ENCODE measurements at places on chromosomes 4 and X. TPM values are rescaled to one million over a fixed set of nuclear protein-coding genes. Genes with fewer than 3 reads are reported as not detected.

The STAP1 gene
- total RNA-seq = not detected

The SULT1B1 gene
- 0.51 TPM for total RNA-seq

The ASB9 gene
- 4.1 TPM for total RNA-seq

The POF1B gene
- not detected for total RNA-seq

The APEX2 gene
- total RNA-seq = 9.5 TPM

The ABCG2 gene
- 35.9 TPM for total RNA-seq

The TLR10 gene
- not detected for total RNA-seq

The TCP11X2 gene
- total RNA-seq = not detected

The ADRA2C gene
- 36.4 TPM for total RNA-seq

The EVC gene
- 4.9 TPM for total RNA-seq

The FGD1 gene
- total RNA-seq = 7.1 TPM

The MAP3K15 gene
- not detected for total RNA-seq

The CENPI gene
- total RNA-seq = 24.7 TPM

The TMEM271 gene
- not detected for total RNA-seq

The MTMR8 gene
- total RNA-seq = 5.3 TPM

Data from uterus (tissue), 4 donors.